Sigmoid colon (tissue), 7 donors: ENCODE measurements at places on chromosomes 12 and 14. TPM values are rescaled to one million over a fixed set of nuclear protein-coding genes. Genes with fewer than 3 reads are reported as not detected.

Gene CCDC38
- polyA plus RNA-seq = not detected

Gene POU6F1
- 1.6 TPM for polyA plus RNA-seq

Gene PTGDR
- polyA plus RNA-seq = 1.2 TPM

Gene HOXC12
- not detected for polyA plus RNA-seq

Gene PPP4R3A
- 46.2 TPM for polyA plus RNA-seq

- no peak overlapping the region for H3K4me3 ChIP-seq
- no peak for DNase-seq
- H3K27me3 ChIP-seq = no peaks in the 10 kb centered on the region
- H3K36me3 ChIP-seq = no peaks in the 10 kb centered on the region
- no peak overlapping the region for H3K27ac ChIP-seq
These were observed 94.2 kb downstream of the EXOC5 start for GRCh38 chr14:57174466-57174865.

GRCh38 chr14:95064734-95065133, 92.6 kb downstream of the DICER1 start:
- no peaks in the 10 kb centered on the region for H3K36me3 ChIP-seq
- no peaks in the 10 kb centered on the region for H3K27me3 ChIP-seq
- H3K4me1 ChIP-seq = no peaks in the 10 kb centered on the region
- DNase-seq = peak; percentile 22

- peak overlapping the region; percentile 55 for H3K4me3 ChIP-seq
- no peaks in the 10 kb centered on the region for H3K27me3 ChIP-seq
- no peaks in the 10 kb centered on the region for H3K4me1 ChIP-seq
- no peak for DNase-seq
- peak overlapping the region; percentile 80 for H3K27ac ChIP-seq
These were observed 41.5 kb upstream of the NPAS3 start for GRCh38 chr14:32896979-32897697.

- H3K4me3 ChIP-seq = no peak overlapping the region
- H3K36me3 ChIP-seq = no peaks in the 10 kb centered on the region
- H3K27ac ChIP-seq = peak overlapping the region; percentile 71
These were observed 249.0 kb downstream of the CACNA1C start for GRCh38 chr12:2301531-2302461.

- H3K27ac ChIP-seq = peak overlapping the region; percentile 99
- H3K4me1 ChIP-seq = no peaks in the 10 kb centered on the region
- no peaks in the 10 kb centered on the region for H3K27me3 ChIP-seq
- peak overlapping the region; percentile 79 for H3K4me3 ChIP-seq
- no peak for DNase-seq
- H3K36me3 ChIP-seq = no peaks in the 10 kb centered on the region
These were observed 1.1 kb downstream of the SMIM10L1 start for GRCh38 chr12:11171969-11172675.

GRCh38 chr14:99123208-99123870, 148.7 kb downstream of the BCL11B start:
- H3K4me3 ChIP-seq = no peak overlapping the region
- no peak overlapping the region for H3K27ac ChIP-seq
- DNase-seq = peak; percentile 43
- H3K36me3 ChIP-seq = no peaks in the 10 kb centered on the region
- peaks cover 5% of the 10 kb centered on the region for H3K27me3 ChIP-seq

- peak; percentile 43 for DNase-seq
- H3K4me1 ChIP-seq = no peaks in the 10 kb centered on the region
- no peaks in the 10 kb centered on the region for H3K36me3 ChIP-seq
- no peak overlapping the region for H3K27ac ChIP-seq
- H3K4me3 ChIP-seq = no peak overlapping the region
These were observed 46.9 kb downstream of the DLK1 start for GRCh38 chr14:100773331-100774163.

DNA sequence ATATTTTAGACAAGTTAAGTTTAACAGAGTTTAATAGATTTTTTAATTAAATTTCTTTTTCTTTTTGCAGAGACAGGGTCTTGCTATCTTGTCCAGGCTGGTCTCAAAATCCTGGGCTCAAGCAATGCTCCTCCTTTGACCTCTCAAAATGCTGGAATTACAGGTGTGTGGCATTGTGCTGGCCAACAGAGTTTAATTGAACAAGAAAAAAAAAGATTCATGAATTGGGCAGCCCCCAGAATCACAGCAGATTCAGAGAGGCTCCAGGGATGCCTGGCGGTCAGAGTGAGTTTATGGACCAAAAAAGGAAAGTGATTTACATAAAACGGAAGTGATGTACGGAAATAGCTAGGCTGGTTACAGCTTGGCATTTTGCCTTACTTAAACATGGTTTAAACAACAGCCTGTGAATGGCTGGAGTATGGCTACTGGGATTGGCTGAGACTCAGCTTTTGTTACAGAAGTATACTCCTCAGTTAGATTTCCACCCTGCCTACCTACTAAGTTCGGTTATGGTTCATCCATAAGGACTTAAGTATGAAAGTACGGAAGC, 14.5 kb upstream of the TESPA1 start:
- H3K4me3 ChIP-seq = no peak overlapping the region
- H3K36me3 ChIP-seq = no peaks in the 10 kb centered on the region
- H3K4me1 ChIP-seq = no peaks in the 10 kb centered on the region

DNA sequence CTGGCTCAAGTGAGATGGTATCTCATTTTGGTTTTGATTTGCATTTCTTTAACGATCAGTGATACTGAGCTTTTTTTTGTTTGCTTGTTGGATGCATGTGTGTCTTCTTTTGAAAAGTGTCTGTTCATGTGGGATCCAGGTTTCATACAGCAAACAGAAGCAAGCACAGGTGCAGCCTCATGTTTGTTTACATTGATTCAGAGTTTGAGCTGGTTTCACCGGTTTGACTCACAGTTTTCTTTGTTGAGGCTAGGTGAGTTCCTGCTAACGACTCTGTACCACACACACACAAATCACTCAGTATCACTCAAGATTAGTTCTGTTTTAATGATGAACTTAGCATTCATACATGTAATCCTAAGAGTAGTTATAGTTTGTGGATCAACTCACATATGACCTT, 3.7 kb downstream of the OR10G2 start:
- DNase-seq = no peak
- no peak overlapping the region for H3K27ac ChIP-seq
- no peak overlapping the region for H3K4me3 ChIP-seq
- no peaks in the 10 kb centered on the region for H3K4me1 ChIP-seq
- H3K36me3 ChIP-seq = no peaks in the 10 kb centered on the region

- no peak overlapping the region for H3K27ac ChIP-seq
- H3K4me3 ChIP-seq = no peak overlapping the region
- H3K36me3 ChIP-seq = no peaks in the 10 kb centered on the region
- DNase-seq = no peak
- H3K27me3 ChIP-seq = no peaks in the 10 kb centered on the region
These were observed 33.9 kb upstream of the SLC38A2 start for GRCh38 chr12:46406352-46407027.

DNA sequence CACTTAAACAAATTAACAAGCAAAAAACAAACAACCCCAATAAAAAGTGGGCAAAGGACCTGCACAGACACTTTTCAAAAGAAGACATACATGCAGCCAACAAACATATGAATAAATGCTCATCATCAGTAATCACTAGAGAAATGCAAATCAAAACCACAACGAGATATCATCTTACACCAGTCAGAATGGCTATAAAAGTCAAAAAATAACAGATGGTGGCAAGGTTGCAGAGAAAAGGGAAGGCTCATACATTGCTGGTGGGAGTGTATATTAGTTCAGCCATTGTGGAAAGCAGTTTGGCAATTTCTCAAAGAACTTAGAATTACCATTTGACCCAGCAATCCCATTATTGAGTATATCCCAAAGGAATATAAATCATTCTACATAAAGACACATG, 34.6 kb upstream of the NT5DC3 start:
- no peak overlapping the region for H3K27ac ChIP-seq
- DNase-seq = no peak
- H3K4me3 ChIP-seq = no peak overlapping the region
- H3K4me1 ChIP-seq = no peaks in the 10 kb centered on the region

GRCh38 chr12:108333898-108334699, 5.0 kb downstream of the CMKLR1 start:
- H3K4me1 ChIP-seq = peaks cover 15% of the 10 kb centered on the region
- H3K4me3 ChIP-seq = no peak overlapping the region
- no peaks in the 10 kb centered on the region for H3K36me3 ChIP-seq
- peak overlapping the region; percentile 43 for H3K27ac ChIP-seq

DNA sequence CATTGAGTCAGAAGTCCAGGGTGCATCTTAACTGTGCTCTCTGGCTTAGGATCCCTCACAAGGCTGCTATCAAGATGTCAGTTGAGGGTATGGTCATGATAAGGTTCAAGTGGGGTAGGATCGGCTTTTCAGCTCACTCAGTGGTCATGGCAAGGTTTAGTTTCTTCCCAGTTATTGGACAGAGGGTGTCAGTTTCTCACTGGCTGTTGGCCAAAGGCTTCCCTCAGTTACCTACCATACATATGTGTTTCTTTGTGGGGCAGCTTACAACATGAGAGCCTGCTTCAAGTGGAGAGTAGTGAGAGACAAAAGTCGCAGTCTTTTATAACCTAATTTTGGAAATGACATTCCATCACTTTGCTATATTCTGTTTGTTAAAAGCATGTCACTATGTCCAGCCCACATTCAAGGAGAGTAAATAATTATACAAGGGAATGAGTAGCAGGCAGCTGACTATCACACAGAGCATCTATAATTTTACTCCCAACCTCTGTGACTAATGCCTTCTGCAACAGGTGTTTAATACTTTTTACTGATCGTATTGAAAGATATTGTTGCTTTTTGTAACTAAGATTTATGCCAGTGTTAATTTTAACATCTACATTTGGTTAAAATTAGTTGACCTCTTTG, 572.8 kb upstream of the FBXO33 start:
- H3K4me3 ChIP-seq = no peak overlapping the region
- H3K27me3 ChIP-seq = no peaks in the 10 kb centered on the region
- DNase-seq = no peak
- H3K27ac ChIP-seq = no peak overlapping the region
- H3K36me3 ChIP-seq = no peaks in the 10 kb centered on the region

GRCh38 chr12:111730420-111730819, 36.3 kb upstream of the ALDH2 start:
- H3K4me3 ChIP-seq = no peak overlapping the region
- H3K27me3 ChIP-seq = no peaks in the 10 kb centered on the region
- no peak overlapping the region for H3K27ac ChIP-seq
- H3K36me3 ChIP-seq = peaks cover 20% of the 10 kb centered on the region
- DNase-seq = no peak

GRCh38 chr12:90099288-90099687, 390.6 kb upstream of the ATP2B1 start:
- no peak overlapping the region for H3K4me3 ChIP-seq
- DNase-seq = no peak
- H3K36me3 ChIP-seq = no peaks in the 10 kb centered on the region
- H3K27ac ChIP-seq = no peak overlapping the region
- no peaks in the 10 kb centered on the region for H3K27me3 ChIP-seq

DNA sequence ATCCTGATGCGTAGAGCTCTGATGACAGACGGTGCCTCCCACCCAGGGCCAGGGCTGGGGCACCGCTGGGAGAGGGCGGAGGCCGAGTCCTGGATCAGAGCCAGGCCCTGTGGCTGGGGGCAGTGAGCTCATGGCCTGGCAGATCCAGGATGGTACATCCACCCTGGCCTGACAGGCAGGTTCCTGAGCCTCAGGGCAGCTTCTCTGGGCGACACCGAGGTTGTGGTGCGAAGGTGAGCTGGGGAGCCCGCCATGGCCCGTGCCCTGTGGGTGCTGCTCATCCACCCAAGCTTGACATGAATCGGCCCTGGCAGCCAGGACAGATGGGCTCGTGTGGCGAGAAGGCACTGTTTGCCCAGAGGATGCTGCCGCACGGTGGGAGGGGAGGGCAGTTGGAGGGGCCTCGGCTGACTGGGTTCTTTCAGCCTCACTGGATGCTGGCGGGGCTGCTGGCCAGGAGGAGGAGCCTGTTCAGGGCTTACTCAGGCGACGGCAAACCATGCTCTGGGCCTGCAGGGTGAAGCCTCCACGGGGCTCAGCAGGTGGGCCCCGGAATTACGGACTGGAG, 16.6 kb downstream of the LRTM2 start:
- no peaks in the 10 kb centered on the region for H3K36me3 ChIP-seq
- peaks cover 5% of the 10 kb centered on the region for H3K27me3 ChIP-seq
- H3K4me1 ChIP-seq = no peaks in the 10 kb centered on the region
- H3K27ac ChIP-seq = no peak overlapping the region
- peak; percentile 50 for DNase-seq

GRCh38 chr12:89702503-89702902, 6.1 kb downstream of the ATP2B1 start:
- no peaks in the 10 kb centered on the region for H3K36me3 ChIP-seq
- no peaks in the 10 kb centered on the region for H3K4me1 ChIP-seq
- H3K27ac ChIP-seq = no peak overlapping the region
- no peaks in the 10 kb centered on the region for H3K27me3 ChIP-seq

GRCh38 chr14:36901861-36902260, 240.2 kb downstream of the PAX9 start:
- H3K4me3 ChIP-seq = no peak overlapping the region
- no peak for DNase-seq
- H3K4me1 ChIP-seq = no peaks in the 10 kb centered on the region
- H3K27me3 ChIP-seq = no peaks in the 10 kb centered on the region
- H3K27ac ChIP-seq = no peak overlapping the region

DNA sequence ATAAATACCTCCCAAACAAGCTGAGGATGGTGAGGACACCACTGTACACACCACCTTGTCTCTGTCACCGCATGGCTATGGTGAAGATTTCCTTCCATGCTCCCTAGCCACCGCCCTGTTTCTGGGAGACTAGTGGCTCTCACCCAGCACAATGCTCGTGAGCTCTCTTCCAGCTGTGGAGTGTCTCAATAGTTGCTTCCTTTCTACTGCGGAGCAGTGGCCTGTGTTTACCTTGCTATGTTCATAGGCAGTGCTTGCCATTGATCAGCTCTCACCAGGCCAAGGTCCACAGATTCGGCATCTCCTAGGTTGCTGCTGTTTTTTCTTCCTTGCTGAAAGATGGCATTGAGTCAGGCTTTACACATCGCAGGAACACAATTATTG, 313.6 kb upstream of the RTL1 start:
- no peaks in the 10 kb centered on the region for H3K27me3 ChIP-seq
- H3K4me1 ChIP-seq = peaks cover 42% of the 10 kb centered on the region
- no peaks in the 10 kb centered on the region for H3K36me3 ChIP-seq
- peak; percentile 47 for DNase-seq

DNA sequence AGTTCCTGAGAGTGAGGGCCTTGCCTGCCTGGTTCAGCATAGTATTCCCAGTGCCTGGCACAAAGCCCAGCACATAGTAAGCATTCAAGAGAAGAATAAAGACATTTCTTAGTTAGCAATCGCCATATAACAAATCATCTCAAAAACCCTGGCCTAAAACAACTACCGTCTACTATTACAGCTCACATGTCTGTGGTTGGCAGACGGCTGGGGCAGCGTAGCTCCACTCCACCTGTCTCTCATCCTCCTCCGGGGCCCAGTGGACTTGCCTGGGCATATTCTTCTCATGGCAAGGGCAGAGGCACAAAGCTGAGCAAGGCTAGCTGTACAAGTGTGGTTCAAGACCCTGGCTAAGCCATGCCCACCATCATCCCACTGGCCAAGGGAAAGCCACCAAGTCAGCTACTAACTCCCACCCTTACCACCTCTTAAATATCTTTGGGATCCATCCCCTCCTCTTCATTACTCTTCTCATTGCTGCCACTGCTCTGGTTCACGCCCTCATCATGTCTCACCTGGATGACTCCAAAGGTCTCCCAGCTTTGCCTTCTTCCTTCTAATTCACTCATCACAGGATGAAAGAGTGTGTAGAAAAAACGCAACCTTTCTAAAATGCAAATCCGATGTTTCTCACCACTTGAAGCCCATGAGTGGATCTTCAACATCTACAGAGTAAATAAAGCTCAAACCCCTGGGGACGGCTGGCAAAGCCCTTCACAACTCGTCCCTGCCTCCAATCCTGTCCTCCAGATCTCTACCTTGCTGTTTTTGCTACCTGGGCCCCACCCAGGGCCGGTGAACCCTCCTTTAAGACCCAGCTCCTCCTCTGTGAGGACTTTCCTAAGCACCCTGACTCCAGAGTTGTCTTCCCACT, 10.4 kb downstream of the TMEM229B start:
- no peaks in the 10 kb centered on the region for H3K36me3 ChIP-seq
- H3K27me3 ChIP-seq = no peaks in the 10 kb centered on the region
- no peak for DNase-seq
